ENCODE measurements at places on chromosomes 4 and X.

DNA sequence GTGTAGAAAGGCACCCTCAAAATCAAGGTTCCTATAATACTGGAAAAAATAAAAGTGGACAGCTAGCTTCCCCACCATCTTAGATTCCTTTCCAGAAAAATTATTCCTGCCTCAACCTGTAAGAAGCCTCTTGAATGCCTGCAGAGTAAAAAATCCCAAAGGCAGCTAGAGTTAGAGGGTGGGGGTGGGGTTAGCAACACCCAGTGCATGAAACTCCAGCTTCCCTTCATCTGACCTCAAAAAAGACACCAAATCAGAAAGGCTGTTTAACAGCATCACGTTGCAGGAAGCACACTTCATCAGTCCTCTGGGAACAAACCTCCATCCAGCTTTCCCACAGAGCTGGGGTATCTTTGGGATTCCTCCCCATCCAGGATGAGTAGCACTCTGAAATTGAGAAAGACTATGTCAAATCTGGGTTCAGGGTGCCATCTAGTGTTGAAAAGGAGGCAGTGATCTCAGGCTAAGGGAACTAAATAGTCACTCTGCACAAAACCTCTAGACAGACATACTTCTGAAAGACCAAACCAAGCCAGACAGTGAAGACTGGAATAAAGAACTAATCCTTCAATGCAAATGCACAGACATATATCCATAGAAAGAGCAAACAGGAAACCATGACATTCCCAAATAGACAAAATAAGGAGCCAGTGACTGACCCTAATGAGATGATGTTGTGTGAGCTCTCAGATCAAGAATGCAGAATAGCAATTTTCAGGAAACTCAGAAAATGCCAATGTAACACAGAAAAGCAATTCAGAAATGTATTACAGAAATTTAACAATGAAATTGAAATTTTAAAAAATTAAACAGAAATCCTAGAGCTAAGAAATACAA, 97.9 kb downstream of the ARHGEF9 start:
- H3K4me1 ChIP-seq: peaks cover 7% of the 10 kb centered on the region
- H3K27ac ChIP-seq: no peak overlapping the region
- no peaks in the 10 kb centered on the region for H3K27me3 ChIP-seq
- H3K4me3 ChIP-seq: no peak overlapping the region
- DNase-seq: no peak
- peaks cover 47% of the 10 kb centered on the region for H3K36me3 ChIP-seq

DNA sequence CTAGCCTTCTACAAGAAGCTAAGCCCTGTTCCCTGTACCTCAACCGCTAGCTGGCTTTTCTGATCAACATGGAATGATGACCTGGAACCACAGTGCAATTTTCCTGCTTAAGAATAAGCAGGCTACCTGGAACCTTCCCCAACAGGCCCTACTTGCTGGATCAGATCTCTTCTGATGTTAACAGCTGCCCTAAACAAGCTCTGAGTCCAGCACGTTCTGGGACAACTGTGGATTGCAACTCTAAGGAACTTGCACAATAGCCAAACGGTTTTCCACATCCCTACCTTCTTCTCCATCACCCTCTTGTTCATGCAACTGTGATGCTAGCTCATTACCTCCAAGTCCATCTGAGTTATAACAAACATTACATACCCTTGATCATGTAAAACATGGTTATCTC, 19.8 kb downstream of the ATP8A1 start:
- H3K4me1 ChIP-seq: peaks cover 71% of the 10 kb centered on the region
- H3K36me3 ChIP-seq: peaks cover 5% of the 10 kb centered on the region
- no peak overlapping the region for H3K4me3 ChIP-seq
- H3K27ac ChIP-seq: no peak overlapping the region
- no peaks in the 10 kb centered on the region for H3K27me3 ChIP-seq
- DNase-seq: no peak

DNA sequence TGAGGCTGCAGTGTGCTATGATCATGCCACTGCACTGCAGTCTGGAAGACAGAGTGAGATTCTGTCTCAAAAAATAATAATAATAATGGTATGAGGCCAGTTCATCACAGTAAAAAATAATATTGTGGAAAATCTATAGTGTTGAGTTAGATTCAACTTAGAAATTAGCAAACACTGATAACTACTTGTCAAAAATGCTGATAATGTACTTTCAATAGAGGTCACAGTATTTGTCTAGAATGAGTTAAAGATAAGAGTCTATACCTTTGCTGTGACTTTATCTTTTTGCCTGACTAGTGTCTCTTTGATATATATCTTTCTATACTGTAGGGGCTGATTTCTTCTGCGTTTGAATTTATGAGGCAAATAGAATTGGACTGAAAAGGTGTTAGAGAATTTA, 430.6 kb downstream of the RPA4 start:
- no peaks in the 10 kb centered on the region for H3K27me3 ChIP-seq
- H3K4me1 ChIP-seq: no peaks in the 10 kb centered on the region
- H3K27ac ChIP-seq: no peak overlapping the region
- H3K36me3 ChIP-seq: no peaks in the 10 kb centered on the region
- no peak for DNase-seq
- no peak overlapping the region for H3K4me3 ChIP-seq

DNA sequence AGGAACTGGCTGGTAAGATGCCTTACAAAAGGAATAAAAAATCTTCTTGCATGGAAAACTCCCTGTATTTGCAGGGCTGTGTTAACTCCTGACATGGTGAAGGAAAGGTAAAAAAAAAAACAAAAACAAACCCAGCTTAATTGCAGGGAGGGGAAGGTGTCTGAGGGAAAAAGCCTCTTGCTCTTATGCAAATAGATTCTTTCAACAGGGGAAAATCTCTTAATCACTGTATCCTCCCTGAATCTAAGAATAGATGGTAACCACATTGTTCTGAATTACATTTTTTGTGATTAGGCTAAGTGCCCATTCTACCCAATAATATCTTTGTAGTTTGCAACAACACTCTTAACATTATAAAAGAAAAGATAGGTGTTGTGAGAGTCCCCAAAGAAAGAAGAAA, 172.6 kb downstream of the RBM46 start:
- no peaks in the 10 kb centered on the region for H3K4me1 ChIP-seq
- H3K4me3 ChIP-seq: no peak overlapping the region
- H3K36me3 ChIP-seq: no peaks in the 10 kb centered on the region
- DNase-seq: no peak
- H3K27me3 ChIP-seq: no peaks in the 10 kb centered on the region

- H3K4me3 ChIP-seq: no peak overlapping the region
- H3K27me3 ChIP-seq: peaks cover 2% of the 10 kb centered on the region
- H3K27ac ChIP-seq: no peak overlapping the region
- no peak for DNase-seq
- H3K4me1 ChIP-seq: peaks cover 9% of the 10 kb centered on the region
These were observed 39.1 kb upstream of the TMEM184C start for GRCh38 chr4:147578051-147578476.

GRCh38 chrX:7233580-7234406, 85.8 kb upstream of the PUDP start:
- DNase-seq: no peak
- H3K27me3 ChIP-seq: no peaks in the 10 kb centered on the region
- no peaks in the 10 kb centered on the region for H3K4me1 ChIP-seq
- no peak overlapping the region for H3K4me3 ChIP-seq

GRCh38 chrX:1493412-1493811, 40.7 kb upstream of the ASMTL start:
- no peak overlapping the region for H3K4me3 ChIP-seq
- peaks cover 41% of the 10 kb centered on the region for H3K4me1 ChIP-seq
- peaks cover 40% of the 10 kb centered on the region for H3K36me3 ChIP-seq
- no peaks in the 10 kb centered on the region for H3K27me3 ChIP-seq

- DNase-seq: no peak
- peaks cover 2% of the 10 kb centered on the region for H3K4me1 ChIP-seq
- no peak overlapping the region for H3K27ac ChIP-seq
- no peaks in the 10 kb centered on the region for H3K36me3 ChIP-seq
These were observed 48.8 kb upstream of the GALNT7 start for GRCh38 chr4:173119818-173120217.

DNA sequence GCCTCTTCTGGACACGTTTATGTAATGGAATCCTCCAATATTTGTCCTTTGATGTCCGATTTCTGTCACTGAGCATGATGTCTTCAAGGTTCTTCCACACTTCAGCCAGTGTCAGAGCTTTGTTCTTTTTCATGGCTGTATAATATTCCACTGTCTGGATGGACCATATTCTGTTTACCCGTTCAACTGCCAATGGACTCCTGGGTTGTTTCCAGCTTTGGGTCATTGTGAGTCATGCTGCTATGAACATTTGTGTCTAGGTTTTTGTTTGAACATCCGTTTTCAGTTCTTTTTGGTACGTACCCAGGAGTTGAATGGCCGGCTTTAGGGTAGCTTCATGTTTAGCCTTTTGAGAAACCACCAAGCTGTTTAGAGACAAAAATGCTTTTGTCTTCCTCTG, 93.2 kb downstream of the SHOX start:
- peaks cover 4% of the 10 kb centered on the region for H3K36me3 ChIP-seq
- no peak for DNase-seq
- H3K27me3 ChIP-seq: no peaks in the 10 kb centered on the region
- H3K27ac ChIP-seq: no peak overlapping the region
- no peaks in the 10 kb centered on the region for H3K4me1 ChIP-seq
- H3K4me3 ChIP-seq: no peak overlapping the region

DNA sequence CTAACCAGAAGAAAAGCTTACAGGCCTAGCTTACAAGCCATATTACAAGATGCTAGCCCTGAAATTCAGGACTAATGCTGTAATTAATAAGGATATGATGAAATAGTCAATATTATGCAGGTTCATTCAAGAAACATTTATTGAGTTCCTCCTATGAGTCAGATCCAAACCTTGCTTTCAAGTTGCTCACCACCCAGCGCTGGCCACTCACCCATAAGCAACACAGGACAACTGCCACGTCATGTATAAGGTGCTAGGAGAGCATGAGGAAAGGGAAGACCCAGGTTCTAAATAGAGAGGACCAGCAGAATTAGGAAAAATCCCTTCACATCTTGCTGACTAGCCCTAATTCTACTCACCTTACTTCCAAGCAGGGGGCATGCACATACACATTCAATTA, 23.3 kb downstream of the MAML3 start:
- peaks cover 17% of the 10 kb centered on the region for H3K4me1 ChIP-seq
- peaks cover 2% of the 10 kb centered on the region for H3K36me3 ChIP-seq
- H3K4me3 ChIP-seq: no peak overlapping the region
- H3K27ac ChIP-seq: no peak overlapping the region
- H3K27me3 ChIP-seq: peaks cover 25% of the 10 kb centered on the region
